ENCODE measurements at places on chromosomes 6 and 20. TPM values are rescaled to one million over a fixed set of nuclear protein-coding genes. Genes with fewer than 3 reads are reported as not detected.

GRCh38 chr20:61560361-61560853, 308.3 kb downstream of the CDH4 start:
- peak; percentile 33 for DNase-seq

The SLC13A3 gene
- total RNA-seq = not detected

GRCh38 chr20:34634392-34634791, 42.5 kb downstream of the PIGU start:
- DNase-seq = no peak

DNA sequence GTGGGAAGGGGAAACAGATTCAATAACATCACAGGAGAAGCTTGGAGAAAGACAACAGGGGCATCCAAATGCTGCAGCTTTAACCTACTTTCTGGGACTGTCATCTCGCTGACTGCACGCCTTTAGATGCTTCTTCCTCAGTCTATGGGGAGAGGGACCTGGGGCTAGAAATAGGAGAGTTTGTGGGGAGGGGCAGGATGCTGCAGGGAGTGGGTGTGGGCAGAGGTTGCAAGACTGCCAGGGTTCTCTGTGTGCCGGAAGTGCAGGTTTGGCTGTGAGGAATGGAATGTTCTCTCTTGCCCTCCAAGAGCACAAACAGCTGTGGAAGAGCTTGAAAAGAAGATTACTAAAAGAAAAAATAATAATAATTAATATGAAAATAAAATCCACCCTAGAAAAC, 93.2 kb downstream of the FOXO3 start:
- no peak for DNase-seq

The OR12D3 gene
- not detected for total RNA-seq

GRCh38 chr20:32823737-32824588, 4.2 kb downstream of the MAPRE1 start:
- DNase-seq = no peak

DNA sequence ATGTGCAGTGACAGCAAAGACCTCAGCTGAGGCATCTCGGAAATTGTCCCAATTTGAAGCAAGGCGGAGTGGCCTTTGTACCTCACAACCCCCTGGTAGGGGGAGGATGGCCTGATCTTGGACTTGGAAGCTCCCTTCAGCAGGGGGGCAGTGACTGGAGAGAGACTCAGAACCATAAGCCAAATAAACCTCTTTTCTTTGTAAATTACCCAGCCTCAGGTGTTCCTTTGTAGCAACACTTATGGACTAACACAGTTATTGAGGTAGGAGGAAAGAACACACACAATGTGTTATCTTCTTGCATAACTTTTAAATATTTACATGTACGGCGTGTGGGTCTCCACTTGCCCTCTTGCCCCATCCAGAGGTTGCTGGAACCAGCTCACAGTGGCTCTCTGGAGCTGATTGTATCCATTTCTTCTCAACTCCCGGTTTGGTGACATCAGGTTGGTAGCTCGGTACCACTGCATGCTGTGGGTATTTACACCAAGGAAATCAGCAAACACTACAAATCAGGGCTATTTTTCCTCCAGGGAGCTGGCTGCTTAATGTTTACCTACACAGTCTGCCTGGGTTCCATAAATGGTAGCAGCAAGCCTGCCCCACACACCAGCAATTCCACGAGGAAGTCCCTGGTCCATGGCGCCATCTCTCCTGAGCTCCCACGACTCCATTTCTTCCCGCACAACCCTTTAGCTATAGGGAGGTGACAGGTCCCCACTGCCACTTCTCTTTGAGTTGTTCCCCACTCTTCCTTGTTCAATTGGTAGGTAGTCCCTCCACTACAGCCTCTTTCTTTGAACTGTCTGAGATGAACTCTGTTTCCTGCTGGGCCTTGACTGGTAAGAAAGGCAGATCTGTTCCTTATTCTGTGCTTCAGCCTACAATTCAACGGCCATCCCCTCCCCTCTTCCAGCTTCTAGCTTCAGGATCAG, 54.3 kb upstream of the TASP1 start:
- no peak for DNase-seq

DNA sequence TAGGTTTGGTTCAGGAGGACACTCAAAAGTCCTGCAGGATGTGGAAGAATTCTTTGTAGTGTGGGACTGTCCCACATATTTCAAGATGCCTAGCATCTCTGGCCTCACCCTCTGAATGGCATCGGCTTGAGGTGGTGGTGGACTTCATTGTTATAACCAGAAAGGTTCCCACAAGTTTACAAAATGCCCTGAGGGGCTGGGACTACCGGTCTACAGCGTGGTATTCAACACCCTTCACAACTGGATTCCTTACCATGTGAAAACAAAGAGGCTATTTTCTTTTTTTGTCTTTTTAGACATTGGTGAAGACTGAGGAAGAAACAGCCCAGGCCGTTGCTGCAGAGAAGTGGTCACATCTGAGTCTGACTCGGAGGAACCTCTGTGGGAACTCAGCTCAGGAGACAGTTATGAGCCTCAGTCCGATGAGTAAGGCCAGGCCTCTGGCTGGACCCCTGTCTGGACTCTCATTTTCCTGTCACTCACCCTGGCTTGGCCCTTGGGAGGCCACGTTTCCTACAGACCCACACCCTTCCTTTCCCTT, 15.2 kb downstream of the PGBD1 start:
- no peak for DNase-seq

- no peak for DNase-seq
Observed at GRCh38 chr20:9769954-9770353, 68.9 kb downstream of the PAK5 start.

The CRISP2 gene
- not detected for total RNA-seq

The RGS19 gene
- total RNA-seq = 21.3 TPM

The CCDC170 gene
- 0.61 TPM for total RNA-seq

The MARCKS gene
- total RNA-seq = 148 TPM

DNA sequence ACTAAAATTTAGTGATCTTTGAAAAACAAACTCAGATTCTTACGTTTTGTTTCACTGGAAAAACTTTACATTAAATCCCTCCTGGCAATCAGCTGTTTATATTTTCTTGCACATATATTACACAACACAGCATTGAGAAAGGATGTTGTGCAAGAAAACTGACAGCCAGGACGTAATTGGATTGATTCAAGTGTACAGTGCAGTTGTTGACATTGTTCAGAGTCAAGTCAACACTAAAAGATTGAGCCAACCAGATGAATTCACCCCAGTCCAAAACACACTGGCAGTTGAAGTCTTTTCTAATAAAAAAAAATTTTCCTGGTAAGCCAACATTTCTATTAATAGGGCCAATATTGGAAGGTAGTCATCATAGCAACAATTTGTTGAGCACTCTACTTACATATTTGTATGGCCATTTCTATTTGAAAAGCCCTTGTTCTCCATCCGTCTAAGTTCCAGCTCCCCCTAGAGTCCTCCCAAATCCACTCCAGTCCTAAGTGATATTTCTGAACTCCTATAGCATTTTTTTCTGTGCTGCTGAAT, 20.9 kb upstream of the VNN1 start:
- DNase-seq = no peak

The FKBP1C gene
- total RNA-seq = 0.09 TPM

The PGBD1 gene
- total RNA-seq = 13.4 TPM

DNA sequence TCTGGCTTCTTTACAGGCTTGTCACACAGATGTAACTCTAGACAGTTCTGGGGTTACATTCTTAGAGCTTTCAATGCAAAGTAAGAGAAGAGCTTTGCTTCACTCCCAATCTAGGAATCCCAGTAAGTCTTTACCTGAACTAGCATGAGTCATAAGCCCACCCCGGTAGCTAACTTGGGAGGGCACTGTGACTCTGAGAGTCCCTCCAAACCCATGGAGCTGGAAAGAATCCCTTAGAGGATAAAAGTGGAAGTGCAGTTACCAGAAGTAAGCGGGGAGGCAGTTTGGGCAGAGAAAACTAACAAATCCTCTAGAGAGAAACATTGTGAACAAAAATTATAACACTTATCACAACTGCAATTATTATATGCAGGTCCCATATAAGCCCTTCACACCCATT, 84.0 kb upstream of the SMLR1 start:
- DNase-seq = peak; percentile 69

DNA sequence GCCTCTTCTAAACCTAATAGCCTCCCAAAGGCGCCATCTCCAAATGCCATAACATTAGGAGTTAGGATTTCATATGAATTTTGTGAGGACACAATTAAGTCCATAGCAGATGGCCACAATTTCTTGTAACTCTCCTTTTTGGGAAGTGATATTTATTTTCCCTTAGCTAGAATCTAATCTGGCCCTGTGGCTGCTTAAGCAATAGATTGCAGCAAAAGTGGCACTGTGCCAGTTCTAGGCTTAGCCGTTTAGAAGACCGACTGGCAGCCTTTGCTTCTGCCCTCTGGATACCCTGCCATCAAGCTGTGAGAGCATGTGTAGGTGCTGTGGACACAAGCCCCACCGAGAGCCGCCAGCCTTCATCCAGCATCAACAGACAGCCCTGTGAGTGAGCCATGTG, 15.9 kb upstream of the ADGB start:
- DNase-seq = no peak

- no peak for DNase-seq
Observed at GRCh38 chr6:99270826-99271225, 78.6 kb downstream of the FAXC start.

GRCh38 chr6:129849456-129849855, 11.7 kb downstream of the TMEM244 start:
- no peak for DNase-seq

The COL21A1 gene
- total RNA-seq = 12.6 TPM

GRCh38 chr6:33633462-33634158, 12.5 kb downstream of the ITPR3 start:
- no peak for DNase-seq

DNA sequence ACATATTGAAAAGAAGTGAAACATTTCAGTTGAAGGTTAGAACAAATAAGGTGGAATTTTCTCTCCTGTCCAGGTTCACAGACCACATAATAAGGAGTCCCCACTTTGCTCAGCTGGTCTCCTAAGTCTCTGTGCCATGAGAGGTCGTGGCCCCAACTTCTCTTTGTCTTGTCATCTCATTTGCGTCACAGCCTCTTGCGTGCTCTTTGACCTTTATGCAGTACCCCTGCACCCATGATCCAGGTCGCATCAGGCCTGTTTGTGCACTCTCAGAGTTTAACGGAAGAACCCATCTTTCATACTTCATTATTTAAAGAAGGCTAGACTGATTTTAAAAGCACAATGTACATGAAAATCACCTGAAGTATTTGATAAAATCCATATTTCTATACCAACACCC, 110.4 kb upstream of the BMP2 start:
- no peak for DNase-seq

GRCh38 chr20:6504826-6505225, 262.7 kb upstream of the BMP2 start:
- no peak for DNase-seq

DNA sequence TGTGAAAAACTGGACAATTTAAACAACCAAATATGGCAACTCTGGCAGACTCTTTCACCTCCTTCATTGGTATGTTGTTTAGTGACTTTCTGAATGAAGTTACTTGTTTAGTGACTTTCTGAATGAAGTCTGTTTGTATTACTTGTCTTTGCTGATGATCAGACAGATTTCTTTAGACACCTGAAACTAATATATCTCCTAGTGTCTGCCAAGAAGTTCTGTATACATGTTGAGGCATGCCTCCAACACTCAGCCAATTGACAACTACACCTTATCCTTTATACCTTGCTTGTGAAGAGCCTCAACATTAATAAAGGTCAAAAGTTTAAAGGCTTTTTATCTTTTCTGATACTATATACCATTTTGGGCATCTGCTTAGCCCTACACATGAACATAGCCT, 725.4 kb upstream of the EPHA7 start:
- DNase-seq = no peak

- no peak for DNase-seq
Observed at GRCh38 chr20:47237715-47238114, 118.8 kb downstream of the ZMYND8 start.

The PRRT1 gene
- not detected for total RNA-seq

The GNMT gene
- total RNA-seq = 0.58 TPM

GRCh38 chr6:136035378-136036070, 184.0 kb downstream of the PDE7B start:
- no peak for DNase-seq

DNA sequence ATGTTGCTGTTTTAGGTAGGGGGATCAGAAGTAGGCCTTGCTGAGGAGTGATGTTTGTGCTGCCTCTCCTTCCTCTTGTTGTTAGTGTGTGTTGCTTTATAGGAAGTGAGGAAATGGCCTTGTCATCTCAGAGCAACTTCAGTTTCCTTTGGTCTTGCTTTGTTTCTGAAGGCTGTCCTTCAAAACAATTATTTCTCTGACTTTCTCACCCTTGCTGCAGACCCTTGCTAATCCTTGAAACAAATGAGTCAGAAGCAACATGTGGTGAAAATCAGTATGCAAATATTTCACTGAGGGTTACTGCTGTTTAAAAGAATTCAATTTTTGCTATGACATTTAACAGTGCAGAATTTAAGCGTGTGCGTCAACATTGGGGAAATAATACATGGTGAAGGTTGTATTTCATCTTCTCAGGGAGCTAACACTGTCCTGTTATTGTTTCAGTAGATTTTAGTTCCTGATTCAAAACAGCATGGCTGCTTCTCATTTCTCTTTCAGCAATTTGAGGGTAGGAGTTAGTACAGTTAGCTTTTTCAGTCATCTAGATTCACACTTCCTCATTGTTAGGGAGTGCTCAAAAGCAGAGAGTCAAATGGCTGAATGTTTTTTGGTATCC, 13.8 kb downstream of the RNF144B start:
- DNase-seq = peak; percentile 53

The KHDRBS2 gene
- total RNA-seq = not detected

The EPPIN gene
- total RNA-seq = not detected

DNA sequence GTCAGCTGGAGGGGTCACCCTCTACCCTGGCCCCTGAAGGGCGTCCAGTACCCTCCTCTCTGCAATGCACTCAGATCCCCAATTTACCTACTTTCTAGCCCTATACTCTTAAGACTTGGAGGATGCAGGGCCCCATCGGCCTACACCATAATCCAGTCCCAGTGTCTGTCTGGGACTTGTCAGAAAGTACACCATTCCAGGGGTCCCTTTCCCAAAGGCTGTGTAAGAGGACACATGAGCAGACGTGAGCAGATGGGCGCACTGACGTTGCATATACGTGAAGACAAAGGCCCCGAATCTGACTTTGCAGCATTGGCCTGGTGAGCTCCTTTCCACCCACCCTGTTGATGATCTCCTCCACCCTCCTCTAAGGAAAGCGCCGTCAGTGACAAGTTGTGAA, 20.9 kb upstream of the SMOC2 start:
- no peak for DNase-seq

GRCh38 chr20:58565461-58566175, 50.4 kb upstream of the APCDD1L start:
- no peak for DNase-seq

- no peak for DNase-seq
Observed at GRCh38 chr6:24493945-24494820, 586 bp upstream of the ALDH5A1 start.

GRCh38 chr6:45607798-45608197, 230.1 kb upstream of the SUPT3H start:
- DNase-seq = no peak

The APOBEC2 gene
- not detected for total RNA-seq

GRCh38 chr6:53284901-53285300, 63.8 kb downstream of the ELOVL5 start:
- no peak for DNase-seq

DNA sequence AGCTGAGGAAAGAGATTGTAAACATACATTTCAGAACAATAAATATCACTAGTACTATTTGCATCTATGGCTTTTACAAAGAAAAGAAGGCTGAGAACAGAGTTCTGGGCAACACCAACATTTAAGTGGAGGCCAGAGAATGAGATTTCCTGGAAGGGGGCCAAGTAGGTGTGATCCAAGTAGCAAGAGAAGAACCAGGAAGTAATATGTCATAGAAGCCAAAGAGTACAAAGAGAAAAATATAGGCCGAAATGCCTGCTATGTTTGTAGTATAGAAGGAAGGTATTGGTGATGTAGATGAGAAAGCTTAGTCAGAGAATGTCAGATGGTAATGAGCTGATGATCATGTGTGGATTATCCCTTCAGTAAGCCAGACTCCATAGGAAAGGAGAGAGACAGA, 94.5 kb downstream of the PERP start:
- DNase-seq = no peak

Measured in SJSA1 (cell line).